ENCODE measurements at places on chromosomes 1 and 21.

DNA sequence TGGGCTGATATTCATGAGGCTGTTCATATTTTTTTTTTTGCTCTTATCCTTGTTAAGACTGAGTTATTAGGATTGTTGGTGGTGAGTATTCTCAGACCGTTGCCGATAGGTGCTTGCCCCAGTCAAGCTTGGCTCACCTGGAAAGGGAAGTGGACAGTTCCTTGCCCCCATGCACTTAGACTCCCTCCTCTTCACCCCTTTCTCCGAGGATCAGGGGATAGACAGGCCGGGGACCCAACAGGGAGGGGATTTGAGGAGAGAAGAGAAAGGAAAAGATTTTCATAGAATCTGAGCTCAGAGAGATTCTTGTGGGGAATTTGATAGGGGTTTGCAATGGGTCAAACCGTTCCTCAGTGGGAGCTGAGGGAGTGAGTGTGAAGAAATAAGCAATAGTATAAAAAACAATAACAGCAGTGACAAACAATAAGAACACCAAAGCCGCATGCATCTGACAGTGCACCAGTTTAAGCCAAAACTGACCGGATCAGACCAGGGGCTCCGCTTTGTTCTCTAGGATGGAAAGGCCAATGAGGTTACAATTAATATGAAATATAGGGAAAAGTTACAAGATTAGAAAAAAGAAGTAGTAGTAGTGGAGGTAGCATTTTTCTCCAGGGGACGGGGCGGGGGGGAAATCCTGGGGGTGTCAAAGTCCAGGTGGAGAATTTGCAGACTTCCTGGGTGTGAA lies 8.9 kb downstream of the PAX7 start:
- no peak for DNase-seq

DNA sequence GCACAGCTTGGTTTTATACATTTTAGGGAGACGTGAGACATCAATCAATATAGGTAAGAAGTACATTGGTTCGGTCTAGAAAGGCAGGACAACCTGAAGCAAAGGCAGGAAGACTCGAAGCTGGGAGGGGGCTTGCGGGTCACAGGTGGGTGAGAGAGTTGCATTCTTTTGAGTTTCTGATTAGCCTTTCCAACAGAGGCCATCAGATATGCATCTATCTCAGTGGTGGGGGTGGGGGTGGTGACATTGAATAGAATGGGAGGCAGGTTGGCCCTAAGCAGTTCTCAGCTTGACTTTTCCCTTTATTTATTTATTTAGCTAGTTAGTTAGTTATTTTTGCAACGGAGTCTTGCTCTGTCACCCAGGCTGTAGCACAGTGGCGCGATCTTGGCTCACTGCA lies 85.6 kb downstream of the WDR4 start:
- no peak for DNase-seq

DNA sequence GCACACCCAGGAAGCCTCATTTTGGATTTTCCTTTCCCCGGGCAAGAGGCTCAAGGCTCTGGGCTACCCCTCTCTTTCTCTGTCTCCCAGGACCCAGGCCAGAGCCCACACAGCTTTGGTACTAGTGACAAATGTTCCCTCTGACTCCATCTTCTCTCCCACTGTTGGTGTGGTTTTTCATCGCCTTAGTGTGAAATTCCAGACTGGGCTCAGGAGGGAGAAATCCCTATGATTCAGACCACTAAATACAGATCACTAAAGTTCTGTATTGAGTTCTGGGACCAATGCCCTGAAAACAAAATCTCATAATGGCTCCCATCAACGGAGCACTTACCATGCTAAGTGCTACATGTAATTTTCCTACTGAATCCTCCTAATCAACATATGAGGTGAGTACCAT lies 26.1 kb downstream of the IQGAP3 start:
- DNase-seq: no peak

- DNase-seq: no peak
Observed at GRCh38 chr1:246768403-246769020, 44.3 kb downstream of the SCCPDH start.

GRCh38 chr1:113138778-113139177 lies 65.8 kb downstream of the LRIG2 start:
- DNase-seq: no peak

DNA sequence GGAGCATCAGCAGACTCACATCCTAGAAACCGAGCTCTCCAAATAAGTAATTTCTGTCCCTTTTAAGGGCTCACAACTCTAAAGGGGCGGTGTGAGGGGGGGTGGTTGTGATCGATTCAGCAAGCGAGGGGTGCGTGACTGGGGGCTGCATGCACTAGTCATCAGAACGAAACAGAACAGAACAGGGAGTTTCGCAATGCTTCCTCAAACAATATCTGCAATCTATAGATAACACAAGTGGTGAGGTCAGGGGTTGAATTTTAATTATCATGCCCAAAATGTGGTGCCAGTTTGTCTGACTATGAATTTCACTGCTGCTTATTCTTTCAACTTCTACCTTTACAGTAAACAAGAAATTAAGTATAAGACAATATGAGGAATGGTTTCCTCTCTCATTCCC lies 1003.0 kb upstream of the NCAM2 start:
- DNase-seq: no peak

GRCh38 chr1:82644186-82644915 lies 843.6 kb downstream of the ADGRL2 start:
- no peak for DNase-seq

- DNase-seq: no peak
Observed at GRCh38 chr21:42591170-42591869, 62.1 kb upstream of the PDE9A start.

DNA sequence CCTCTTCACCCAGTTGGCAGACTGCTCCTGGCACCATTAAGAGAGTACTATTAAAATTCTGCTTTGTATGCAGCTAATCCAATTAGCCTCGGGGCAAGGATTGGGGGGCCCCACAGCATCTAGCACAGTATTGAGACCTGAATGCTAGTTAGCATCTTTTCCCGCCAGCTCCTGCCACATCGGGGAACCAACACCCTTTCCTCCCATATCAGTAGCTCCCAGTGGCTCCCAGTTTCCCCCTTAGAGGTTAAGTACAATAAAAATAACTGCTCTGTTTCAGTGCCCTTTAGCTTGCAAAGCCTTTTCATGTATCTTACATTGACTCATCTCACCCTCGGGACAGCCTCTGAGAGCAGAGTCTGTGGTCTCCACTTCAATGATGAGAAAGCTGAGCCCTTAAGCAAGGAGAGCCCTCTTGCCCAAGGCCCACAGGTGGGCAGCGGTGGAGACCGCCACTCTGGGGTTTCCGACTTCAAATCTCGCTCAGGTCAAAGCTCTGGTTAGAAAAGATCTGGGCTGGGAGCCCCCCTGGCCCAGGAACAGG lies 4.2 kb upstream of the PMVK start:
- DNase-seq: peak; percentile 56

GRCh38 chr1:245948786-245949185 lies 558.3 kb downstream of the SMYD3 start:
- DNase-seq: no peak

GRCh38 chr1:171819946-171820345 lies 21.4 kb upstream of the DNM3 start:
- no peak for DNase-seq

- no peak for DNase-seq
Observed at GRCh38 chr1:199449221-199449620, 578.3 kb upstream of the NR5A2 start.

DNA sequence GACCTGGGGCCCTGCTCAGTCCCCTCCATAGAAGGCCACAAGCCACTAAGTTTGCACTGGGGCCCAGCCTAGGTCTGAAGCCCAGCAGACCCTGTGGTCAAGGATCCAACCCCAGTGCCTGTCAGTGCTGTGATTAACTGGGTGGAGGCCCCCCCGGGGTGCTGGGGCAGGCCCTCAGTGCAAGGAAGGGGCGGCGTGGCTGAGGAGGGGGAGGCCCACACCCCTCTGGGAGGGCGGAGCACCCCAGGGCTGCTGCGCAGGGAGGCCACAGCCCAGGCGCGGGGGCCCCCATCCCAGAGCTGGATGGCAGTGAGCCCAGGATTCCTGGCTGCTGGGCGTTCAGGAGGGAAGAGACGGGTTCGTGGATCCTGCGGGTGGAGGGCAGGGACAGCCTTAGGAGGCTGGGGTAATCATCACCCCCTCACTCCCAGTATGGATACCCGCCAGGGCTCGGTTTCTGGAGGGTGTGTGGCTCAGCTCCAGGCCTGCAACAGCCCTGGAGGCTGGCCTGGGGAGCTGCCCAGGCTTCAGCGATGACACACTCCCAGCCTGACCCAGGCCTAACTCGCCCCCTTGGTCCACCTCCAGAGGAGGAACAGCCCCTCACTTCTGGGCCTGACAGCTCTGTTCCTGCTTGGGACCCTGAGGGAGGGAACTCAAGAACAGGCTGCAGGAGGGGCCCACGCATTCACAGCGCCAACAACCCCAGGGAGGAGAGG lies 890 bp downstream of the GJC2 start:
- DNase-seq: no peak

- DNase-seq: peak; percentile 60
Observed at GRCh38 chr1:40630488-40631223, 34.8 kb downstream of the RIMS3 start.

All from NCI-H524 (cell line).